ENCODE measurements at places on chromosomes 5 and 9. TPM values are rescaled to one million over a fixed set of nuclear protein-coding genes. Genes with fewer than 3 reads are reported as not detected.

DNA sequence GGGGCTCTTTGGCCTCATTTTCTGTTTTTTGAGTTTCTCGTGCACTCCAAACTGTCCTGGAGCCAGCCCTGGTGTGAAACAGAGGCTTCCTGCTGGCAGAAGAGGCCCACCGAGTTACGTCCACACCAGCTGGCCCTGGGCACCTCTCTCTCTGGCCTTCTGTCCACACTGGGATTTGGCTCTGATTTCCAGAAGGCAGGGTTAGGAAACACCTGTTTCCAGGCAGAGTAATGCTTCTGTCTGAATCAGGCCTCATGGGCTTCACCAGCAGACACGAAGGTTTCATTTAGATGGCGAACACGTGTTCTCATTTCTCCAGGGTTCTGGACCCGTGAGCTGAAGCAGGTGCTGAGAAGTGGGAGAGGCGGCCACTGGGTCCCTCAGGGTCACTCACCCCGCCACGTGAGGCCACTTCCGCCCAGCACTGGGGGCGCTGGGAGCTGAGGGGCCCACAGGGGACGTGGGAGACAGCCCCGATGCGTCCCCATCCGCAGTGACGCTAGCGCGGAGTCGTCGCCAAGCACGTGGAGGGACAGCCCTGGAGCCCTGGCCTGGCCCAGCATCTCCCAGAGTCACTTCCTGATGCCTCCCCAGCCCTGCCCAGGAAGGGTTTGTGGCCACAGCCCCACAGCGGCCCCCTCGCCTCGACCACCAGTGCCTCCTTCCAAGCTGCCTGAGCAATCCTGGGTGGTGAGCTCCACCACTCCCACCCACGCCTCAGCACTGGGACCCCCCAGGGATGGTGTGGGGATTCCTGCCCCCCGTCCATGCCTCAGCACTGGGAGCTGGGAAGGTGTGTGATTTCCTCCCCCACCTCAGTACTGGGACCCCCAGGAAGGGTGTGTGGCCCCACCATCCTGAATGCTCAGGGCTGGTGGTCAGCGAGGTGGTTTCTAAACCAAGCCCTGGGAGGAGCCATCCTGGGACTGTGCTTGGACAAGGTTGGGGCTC is 4.9 kb upstream of the LRRC14B start:
- no peaks in the 10 kb centered on the region for H3K36me3 ChIP-seq
- no peak overlapping the region for H3K27ac ChIP-seq
- peaks cover 22% of the 10 kb centered on the region for H3K4me1 ChIP-seq
- H3K27me3 ChIP-seq: no peaks in the 10 kb centered on the region

GRCh38 chr9:35522700-35523099 is 32.8 kb downstream of the RUSC2 start:
- no peak for DNase-seq
- H3K27ac ChIP-seq: peak overlapping the region; percentile 93
- H3K4me3 ChIP-seq: no peak overlapping the region
- H3K36me3 ChIP-seq: no peaks in the 10 kb centered on the region

DNA sequence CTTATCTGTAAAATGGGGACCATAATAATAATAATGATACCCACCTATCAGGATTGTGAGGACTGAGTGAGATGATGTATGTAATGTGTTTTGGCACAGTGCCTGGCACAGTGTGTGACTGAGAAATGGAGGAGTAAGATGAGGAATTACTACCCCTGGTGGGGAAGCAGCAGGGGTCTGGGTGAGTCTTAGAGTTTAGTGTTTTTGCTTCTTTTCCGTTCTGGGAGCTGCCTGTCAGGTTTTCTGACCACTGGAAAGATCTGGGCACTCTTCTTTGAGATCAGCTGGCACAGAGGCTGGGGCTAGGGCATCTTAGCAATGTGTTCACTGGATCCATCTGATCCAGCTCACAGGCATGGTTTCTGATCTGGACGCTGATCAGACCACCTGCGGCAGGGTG is 8.5 kb downstream of the LCP2 start:
- no peak overlapping the region for H3K27ac ChIP-seq
- no peaks in the 10 kb centered on the region for H3K27me3 ChIP-seq
- no peaks in the 10 kb centered on the region for H3K36me3 ChIP-seq
- no peaks in the 10 kb centered on the region for H3K4me1 ChIP-seq
- H3K4me3 ChIP-seq: no peak overlapping the region

GRCh38 chr9:132267660-132268059 is 87.1 kb downstream of the SETX start:
- no peak overlapping the region for H3K4me3 ChIP-seq
- peaks cover 45% of the 10 kb centered on the region for H3K36me3 ChIP-seq
- peaks cover 3% of the 10 kb centered on the region for H3K4me1 ChIP-seq

DNA sequence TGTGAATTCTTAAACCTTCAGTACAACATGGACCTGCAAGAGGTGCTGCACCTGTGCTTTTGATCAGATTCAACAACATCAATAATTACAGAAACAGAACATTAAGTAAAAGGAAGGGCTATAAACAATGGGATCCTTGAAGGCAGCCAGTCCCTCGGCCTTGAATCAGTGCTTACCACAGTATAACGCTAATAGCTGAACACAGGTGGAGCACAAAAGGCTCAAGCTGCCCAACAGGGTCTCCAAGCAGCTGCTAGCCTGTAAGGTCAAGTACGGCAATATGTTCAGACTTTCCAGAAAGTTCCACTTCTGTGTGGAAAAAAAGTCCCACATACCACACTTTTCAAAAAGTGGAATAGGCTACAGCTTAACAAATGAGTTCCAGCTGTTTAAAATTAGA is 61.9 kb upstream of the ITGA1 start:
- no peak overlapping the region for H3K4me3 ChIP-seq
- H3K4me1 ChIP-seq: peaks cover 10% of the 10 kb centered on the region

- H3K27me3 ChIP-seq: no peaks in the 10 kb centered on the region
- H3K4me3 ChIP-seq: no peak overlapping the region
- DNase-seq: no peak
- no peak overlapping the region for H3K27ac ChIP-seq
- H3K36me3 ChIP-seq: no peaks in the 10 kb centered on the region
These were observed 37.6 kb downstream of the ACER2 start for GRCh38 chr9:19446361-19446861.

Gene F2R
- total RNA-seq: 13.4 TPM

Gene ZNF483
- total RNA-seq: 4.5 TPM
